Activated CD8-positive, alpha-beta memory T cell treated with anti-CD3 and anti-CD28 coated beads for 1 hour (primary cell): ENCODE measurements at places on chromosomes 7 and 10.

GRCh38 chr10:59865101-59865500, 41.3 kb downstream of the CCDC6 start:
- DNase-seq = no peak

DNA sequence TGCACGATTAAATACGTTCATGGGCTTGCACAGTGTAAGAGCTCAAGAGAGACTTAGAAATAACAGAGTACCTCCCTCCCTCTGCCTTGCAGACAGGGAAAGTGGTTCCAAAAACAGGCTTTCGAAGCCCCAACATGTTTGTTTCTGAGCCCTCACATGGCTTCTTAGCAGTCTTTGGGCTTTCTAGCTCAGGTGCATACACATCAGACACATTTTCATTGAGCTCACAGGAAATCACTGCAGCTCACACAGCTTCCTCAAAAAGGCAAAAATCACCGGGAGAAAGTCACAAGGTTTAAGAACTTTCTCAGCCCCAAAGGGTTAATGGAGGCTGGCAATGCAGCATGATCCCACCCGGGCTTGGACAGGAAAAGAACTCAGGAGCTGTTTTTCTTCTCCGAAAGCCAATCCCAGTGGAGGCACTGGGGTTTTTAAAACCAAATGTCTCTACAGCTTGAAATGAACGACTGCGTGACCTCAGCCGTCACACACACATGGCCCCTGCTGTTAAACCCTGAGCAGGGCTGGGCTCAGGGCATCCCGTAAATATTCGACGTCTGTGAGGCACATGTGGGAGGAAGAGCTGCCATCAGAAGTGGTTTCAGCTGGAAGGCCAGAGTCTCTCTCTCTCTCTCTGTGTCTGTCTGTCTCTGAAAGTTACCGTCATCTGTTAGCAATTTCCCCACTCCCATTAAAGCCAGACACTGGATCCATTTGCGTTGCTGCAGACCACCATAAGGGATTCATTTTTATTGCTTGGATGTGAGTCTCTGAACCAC, 69.7 kb downstream of the CALML3 start:
- DNase-seq = no peak

- DNase-seq = no peak
Measured at GRCh38 chr7:80182630-80183276, 48.1 kb downstream of the GNAI1 start.

DNA sequence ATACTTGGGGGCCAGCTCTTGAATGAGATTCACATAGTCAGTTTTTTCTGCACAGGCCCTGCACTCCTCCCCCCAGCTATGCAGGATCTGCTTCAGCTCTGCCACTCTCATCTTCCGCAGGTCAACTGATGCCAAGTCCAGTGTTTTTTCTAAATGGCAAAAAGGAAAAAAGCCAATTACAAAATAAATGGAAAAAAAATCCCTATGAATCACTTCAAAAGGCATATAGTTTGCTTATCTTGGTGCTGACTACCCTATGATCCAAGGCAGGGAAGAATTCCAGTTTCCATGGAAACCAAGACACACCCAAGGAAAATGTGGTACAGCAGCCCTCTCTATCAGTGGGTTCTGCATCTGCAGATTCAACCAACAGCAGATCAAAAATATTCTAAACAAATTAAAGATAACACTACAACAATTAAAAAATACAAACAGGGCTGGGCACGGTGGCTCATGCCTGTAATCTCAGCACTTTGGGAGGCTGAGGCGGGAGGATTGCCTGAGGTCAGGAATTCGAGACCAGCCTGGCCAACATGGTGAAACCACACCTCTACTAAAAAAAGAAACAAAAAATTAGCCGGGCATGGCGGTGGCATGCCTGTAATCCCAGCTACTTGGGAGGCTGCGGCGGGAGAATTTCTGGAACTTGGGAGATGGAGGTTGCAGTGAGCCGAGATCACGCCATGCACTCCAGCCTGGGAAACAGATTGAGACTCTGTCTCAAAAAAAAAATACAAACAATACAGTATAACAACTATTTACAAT, 17.6 kb downstream of the CDNF start:
- no peak for DNase-seq

- no peak for DNase-seq
Measured at GRCh38 chr10:3136763-3137611, 35.6 kb downstream of the PITRM1 start.

- no peak for DNase-seq
Measured at GRCh38 chr7:28787106-28787505, 171.0 kb downstream of the TRIL start.
